ENCODE measurements at places on chromosomes 7 and 10.

GRCh38 chr7:98051118-98051744, 55.4 kb upstream of the LMTK2 start:
- no peak for DNase-seq

DNA sequence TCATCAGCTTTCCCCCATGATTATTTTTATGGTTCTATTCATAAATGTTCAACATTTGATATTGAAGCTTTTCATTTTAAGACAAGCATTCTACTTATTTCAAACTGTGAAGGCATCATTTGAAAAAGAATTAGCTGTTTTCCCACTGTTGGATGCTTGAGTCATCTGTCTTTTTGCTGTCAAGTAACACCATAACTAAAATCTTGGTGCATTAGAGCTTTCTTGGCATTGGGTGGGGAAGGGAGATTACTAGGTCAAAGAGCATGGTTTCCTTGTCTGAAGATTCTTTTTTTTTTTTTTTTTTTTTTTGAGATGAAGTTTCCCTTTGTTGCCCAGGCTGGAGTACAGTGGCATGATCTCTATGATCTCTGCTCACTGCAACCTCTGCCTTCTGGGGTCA, 68.5 kb downstream of the CTBP2 start:
- no peak for DNase-seq

- DNase-seq = no peak
Measured at GRCh38 chr10:75034714-75035258, 76.7 kb upstream of the SAMD8 start.

DNA sequence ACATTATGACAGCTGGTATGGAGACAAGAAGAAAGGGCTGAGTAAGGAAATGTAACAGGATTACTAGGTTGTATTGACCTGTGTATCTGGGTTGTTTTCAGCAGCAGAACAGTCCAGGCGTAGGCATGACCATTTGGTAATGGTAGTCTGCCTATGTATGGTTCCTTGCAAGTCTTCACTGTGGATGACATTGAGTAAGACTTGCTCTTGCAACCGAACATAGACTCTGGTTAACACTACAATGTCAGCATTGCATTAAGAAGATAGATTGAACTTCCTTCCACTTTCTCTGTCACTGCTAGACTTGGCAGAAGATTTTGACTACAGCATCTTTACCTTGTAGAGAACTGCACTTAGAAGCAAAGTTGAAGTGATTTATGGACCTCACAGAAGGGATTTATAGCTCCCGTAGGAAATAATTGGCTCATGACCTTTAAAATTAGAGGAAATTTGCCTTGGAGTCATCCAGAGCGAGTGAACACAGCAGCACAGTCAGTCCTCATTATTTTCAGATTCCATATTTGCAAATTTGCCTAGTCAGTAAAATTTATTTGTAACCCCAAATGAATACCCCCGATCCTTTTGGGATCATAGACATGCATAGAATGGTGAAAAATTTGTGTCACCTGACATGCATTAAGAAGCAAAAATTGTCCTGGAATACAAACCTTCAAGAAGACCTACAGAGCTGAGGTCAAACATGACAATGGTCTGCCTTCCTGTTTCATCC, 79.6 kb upstream of the STRIP2 start:
- no peak for DNase-seq

DNA sequence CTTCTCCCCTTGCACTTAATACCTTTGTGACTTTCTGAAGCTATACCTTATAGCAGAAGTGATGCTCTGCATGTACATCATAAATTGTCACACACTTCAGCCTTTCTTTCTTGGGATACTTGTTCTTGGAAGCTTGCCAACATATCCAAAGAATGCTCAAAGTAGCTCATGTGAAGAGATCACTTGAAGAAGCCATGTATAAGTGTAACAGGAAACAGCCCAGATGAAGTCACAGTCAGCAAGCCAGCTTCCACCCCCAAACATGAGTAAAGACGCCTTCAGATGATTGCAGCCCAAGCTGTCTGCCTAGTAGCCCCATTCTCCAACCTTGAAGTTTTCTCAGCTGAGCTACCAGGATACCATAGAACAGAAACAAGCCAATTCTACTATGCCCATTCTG, 50.9 kb downstream of the DGKB start:
- peak; percentile 3 for DNase-seq

DNA sequence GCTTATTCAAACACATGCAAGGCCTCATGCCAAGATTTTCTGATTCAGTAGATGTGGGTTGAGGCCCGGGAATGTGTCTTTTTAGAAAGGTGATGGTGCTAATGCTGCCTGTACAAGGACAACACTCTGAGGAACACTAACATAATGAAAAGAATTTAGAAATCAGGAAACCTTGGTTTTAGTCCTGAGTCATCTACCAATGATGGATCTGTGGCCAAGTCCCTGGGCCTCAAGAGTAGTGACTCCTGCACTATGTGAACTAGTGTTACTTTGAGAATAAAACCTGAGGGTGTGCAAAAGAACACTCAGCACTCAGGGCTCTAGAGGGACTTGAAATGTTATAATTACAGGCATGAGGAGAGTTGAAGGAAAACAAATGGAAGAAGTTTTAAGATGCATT, 741.7 kb upstream of the GALNT17 start:
- no peak for DNase-seq

- DNase-seq = no peak
Measured at GRCh38 chr7:88700725-88701124, 58.8 kb upstream of the ZNF804B start.

DNA sequence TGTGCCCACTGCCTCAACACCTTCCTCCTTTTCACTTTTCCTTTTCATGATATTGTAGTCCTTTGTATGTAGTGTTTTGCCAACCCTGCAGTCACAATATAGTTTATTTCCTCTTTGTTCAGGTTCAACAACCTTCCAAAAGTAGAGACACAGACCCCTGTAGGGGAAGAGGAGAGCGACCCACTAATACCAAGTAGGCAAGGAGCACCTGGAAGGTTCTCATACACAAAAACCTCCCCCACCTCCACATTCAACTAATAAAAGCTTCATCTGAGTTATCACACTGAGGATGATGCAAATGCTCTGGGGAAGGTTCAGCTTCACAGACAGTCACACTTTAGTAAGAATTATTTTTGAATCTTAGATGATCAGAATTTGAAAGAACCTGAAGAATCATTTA, 41.6 kb downstream of the PIK3AP1 start:
- DNase-seq = no peak

GRCh38 chr10:56881218-56881617, 520.2 kb upstream of the ZWINT start:
- no peak for DNase-seq

DNA sequence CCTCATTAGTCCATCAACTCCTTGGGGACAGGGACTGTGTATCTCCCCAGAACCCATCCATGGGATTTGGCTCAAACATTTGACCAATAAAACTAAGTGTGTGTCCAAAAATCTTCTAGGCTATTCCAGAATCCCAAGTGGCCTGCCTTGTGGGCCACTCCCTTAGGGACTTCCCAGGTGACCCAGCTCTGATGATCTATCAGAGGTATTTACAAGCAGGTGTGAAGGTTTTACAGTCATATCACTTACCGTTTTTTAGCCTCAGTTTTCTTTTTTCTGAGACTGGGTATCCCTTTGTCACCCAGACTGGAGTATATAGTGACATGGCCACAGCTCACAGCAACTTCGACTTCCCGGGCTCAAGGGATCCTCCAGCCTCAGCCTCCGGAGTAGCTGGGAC, 64.4 kb downstream of the PIP4K2A start:
- DNase-seq = no peak

GRCh38 chr10:75718991-75719390, 287.6 kb downstream of the LRMDA start:
- no peak for DNase-seq

GRCh38 chr10:34593930-34594329, 221.2 kb downstream of the PARD3 start:
- no peak for DNase-seq

- DNase-seq = peak; percentile 15
Measured at GRCh38 chr7:104825099-104825498, 188.9 kb upstream of the KMT2E start.

- DNase-seq = no peak
Measured at GRCh38 chr10:24467605-24468004, 256.1 kb downstream of the ARHGAP21 start.

- DNase-seq = no peak
Measured at GRCh38 chr10:1157615-1157933, 101.4 kb downstream of the WDR37 start.

DNA sequence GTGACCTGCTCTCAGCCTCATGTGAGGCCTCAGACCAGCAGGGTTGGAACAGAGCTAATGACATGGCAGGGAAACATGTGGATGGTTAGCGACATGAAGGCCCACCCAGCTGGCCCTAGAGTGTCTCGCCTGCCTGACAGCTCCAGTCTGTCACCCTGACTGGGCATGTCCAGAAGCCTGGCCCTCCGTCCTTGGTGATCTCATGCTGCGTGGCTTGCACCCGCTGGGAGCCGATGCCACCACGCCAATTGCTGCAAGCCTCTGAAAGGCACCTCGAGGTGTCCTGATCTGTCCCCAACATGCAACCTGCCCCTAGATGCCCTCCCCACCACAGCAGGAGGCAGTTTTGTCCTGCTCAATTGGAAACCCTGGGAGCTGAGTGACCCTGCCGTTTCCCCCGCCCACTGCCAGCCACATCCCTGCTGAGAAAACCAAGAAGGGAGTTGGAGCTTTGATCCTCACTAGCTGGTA, 27.8 kb upstream of the RET start:
- no peak for DNase-seq

DNA sequence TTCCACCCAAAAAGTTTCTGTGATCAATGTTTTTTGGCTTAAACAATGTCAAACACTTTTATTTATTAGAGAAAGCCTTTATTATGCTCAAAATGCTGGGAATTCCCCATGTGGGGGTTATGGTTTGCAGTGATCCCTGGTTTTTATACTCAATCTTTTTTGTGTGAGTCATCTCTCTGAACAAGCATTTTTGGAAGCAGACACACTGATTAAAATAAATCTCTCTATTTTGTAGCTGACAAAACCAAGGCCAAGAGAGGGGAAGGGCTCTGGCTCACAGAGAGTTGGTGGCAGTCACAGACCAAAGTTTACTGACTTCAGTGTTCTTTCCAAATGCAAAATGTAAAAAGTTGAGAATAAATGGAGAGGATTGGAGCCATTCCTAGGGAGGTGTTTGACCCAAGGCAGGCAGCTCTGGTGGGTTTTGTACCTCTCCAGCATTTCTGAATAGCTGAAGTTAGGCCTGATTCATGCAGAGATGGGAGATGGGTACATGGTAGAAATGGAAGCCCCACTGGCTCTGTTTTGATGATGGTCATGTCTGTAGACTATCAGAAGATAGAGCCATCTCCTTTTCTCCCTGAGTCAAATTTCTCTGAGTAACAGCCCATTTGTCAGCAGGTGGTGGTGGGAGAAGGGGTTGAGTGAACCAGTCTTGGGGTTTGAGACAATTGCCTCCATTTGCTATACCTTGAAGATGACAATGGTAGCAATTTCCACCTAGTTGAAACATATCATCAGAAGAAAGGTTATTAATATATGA, 45.4 kb upstream of the NAMPT start:
- no peak for DNase-seq

DNA sequence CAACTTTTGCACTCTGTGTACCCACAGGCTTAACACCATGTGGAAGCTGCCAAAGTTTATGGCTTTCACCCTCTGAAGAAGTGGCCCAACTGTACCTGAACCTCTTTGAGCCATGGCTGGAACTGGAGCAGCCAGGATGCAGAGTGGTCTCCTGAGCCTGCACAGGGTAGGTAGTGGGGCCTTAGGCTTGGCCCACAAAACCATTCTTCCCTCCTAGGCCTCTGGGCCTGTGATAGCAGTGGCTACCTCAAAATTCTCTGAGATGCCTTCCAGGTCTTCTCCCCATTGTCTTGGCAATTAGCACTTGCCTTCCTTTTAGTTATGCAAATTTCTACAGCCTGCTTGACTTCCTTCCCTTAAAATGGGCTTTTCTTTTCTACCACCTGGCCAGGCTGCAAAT, 19.3 kb upstream of the SPAM1 start:
- no peak for DNase-seq

- no peak for DNase-seq
Measured at GRCh38 chr7:136122026-136122425, 144.9 kb upstream of the MTPN start.

GRCh38 chr7:42194238-42194637, 42.8 kb downstream of the GLI3 start:
- DNase-seq = no peak

DNA sequence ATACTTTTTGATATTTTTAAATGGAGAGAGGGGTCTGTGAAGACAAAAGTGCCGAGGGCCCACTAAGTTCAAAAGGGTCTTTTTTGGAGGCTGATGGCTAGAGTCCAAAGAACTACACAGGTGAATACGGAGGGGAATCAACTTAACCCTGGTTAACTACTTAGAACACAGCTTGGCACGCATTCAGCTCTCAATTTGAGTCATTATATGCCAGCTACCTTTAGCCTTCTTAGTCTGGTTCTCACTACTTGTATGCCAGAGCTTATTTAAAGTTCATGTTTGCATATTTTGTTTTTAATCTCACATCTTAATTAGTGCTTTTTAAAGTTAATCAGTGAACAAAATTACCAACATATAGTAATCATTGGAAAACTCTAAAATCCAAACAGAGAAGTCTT, 80.8 kb downstream of the VWDE start:
- no peak for DNase-seq

- DNase-seq = peak; percentile 81
Measured at GRCh38 chr10:45249978-45250693, 65.3 kb downstream of the OR13A1 start.

- no peak for DNase-seq
Measured at GRCh38 chr7:150383710-150384397, 4.7 kb downstream of the ZNF775 start.

DNA sequence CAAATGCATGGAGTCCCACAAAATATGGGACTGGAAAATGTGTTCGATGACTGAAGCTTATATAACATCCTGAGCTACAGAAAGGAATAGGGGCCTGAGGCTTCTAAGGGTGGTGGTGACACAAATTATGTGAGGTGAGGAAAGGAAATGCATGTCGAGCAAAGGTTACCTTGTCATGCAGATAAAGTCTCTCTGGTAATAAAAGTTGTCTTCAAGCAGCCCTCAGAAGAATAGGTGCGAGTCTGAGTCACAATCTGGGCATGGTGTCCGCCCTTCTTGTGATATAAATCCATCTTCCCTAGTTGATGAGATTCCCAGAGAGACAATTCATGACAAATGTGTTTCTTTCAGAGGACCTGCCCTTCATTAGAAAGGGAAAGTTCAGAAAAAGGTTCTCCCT, 985.2 kb upstream of the C7orf33 start:
- DNase-seq = no peak

- no peak for DNase-seq
Measured at GRCh38 chr7:84546403-84546802, 351.8 kb upstream of the SEMA3A start.

GRCh38 chr7:18177129-18177814, 149.6 kb upstream of the PRPS1L1 start:
- no peak for DNase-seq

DNA sequence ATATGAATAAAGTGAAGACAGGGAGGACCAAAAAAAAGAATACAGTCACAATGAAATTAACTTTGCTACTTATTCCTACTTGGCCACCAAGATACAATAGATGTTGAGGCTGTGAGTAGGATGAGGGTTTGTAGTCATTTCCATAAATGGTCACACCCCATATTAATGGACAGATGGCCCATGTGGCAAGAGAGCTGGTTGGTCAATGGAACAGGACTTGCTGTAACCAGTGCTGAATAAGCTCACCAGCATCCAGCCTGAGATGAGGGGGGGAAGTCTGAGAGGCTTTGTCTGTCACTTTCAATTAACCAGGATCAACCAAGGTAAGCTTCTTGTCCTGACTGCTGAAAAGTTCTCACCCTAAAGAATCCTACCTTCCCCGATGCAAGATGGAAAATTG, 130.4 kb upstream of the KCNMA1 start:
- DNase-seq = no peak
